ENCODE measurements at places on chromosomes 12 and 14. TPM values are rescaled to one million over a fixed set of nuclear protein-coding genes. Genes with fewer than 3 reads are reported as not detected.

The BEST3 gene
- total RNA-seq, result 0.98 TPM

The SDR9C7 gene
- 6.2 TPM for total RNA-seq

The TBX3 gene
- 35.6 TPM for total RNA-seq

The STAC3 gene
- total RNA-seq, result 2.2 TPM

The KRT71 gene
- total RNA-seq, result 231 TPM

The C12orf50 gene
- not detected for total RNA-seq

The NEUROD4 gene
- total RNA-seq, result not detected

GRCh38 chr12:12804011-12804410 is 9.1 kb upstream of the DDX47 start:
- DNase-seq, result no peak

DNA sequence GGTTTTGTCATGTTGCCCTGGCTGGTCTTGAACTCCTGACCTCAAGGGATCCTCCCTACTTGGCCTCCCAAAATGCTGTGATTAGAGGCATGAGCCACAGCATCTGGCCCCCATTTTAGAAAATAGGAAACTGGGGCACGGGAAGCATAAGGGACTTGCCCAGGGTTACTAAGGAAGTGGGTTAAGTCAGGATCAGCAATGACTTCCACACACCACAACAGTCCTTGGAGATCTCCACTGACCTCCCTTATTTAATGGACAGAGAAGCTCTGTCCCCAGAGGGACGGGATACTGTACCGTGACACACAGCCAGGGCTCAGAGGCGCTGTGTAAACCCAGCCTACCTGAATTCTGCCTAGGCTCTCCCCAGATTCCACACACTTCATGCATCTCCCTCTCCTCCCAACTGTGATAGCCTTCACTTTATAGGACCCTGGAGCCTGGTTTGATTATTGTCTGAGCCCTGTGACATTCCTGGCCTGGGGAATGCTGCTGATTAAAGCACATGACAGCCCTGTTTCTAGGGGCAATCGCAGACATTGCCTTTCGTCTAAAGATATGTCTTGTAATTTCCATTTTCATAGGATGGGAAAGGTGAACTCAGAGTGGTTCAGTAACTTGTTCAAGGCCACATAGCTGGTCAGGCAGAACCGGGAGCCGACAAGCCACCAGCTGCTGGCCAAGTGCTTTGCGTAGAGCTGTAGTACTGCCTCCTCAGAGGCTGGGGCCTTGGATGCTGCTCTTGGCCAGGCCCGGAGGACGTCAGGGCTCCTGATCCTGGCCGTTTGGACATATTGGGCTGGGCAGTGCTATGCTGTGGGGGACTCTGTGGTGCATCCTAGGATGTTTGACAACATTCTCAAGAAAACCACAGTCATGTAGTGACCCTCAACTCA is 20.8 kb downstream of the SERPINA1 start:
- DNase-seq, result peak; percentile 41

GRCh38 chr14:73816393-73816816 is 35.2 kb upstream of the PTGR2 start:
- DNase-seq, result no peak

DNA sequence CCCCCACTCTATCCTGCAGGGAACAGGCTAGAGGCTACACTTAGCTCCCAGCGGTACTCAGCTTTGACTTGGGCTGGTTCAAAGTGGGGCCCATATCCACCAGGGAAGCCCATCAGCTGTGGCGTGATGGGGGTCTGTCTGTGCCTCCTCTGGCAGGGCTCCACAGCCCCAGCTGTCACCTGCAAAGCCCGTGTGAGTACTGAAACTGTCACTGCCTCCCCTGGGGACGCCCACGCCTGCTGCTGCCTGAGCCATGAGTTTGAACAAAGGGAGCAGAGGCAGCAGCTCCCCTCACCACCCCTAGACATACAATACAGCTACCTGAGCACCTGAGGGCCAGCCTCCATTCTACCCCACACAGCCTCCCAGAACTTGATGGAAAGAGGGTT is 5.0 kb downstream of the REM2 start:
- DNase-seq, result no peak

DNA sequence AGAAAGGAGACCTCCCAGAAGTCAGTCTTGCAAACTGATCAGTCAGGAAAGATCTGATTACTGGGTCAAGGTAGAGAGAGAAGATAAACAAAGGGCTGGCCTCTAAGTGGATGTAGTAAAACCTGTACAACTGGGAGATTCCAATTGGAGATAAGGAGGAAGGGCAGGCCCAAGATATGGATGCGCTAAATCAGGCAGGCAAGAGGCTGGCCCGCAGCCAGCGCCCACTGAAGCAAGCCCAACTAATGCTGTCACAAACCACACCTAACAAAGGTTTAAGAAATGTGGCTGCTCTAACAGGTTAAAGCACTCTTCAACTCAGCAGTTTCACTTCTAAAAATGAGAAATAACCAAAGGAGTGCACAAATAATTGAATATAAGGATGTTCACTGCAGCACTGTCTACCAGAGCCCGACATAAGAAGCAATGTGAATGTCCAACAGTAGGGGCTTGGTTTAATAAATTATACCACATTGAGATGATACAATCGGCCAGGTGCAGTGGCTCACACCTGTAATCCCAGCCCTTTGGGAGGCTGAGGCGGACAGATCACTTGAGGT is 4.7 kb downstream of the GLTP start:
- no peak for DNase-seq

GRCh38 chr14:29236401-29236800 is 469.8 kb downstream of the FOXG1 start:
- no peak for DNase-seq

DNA sequence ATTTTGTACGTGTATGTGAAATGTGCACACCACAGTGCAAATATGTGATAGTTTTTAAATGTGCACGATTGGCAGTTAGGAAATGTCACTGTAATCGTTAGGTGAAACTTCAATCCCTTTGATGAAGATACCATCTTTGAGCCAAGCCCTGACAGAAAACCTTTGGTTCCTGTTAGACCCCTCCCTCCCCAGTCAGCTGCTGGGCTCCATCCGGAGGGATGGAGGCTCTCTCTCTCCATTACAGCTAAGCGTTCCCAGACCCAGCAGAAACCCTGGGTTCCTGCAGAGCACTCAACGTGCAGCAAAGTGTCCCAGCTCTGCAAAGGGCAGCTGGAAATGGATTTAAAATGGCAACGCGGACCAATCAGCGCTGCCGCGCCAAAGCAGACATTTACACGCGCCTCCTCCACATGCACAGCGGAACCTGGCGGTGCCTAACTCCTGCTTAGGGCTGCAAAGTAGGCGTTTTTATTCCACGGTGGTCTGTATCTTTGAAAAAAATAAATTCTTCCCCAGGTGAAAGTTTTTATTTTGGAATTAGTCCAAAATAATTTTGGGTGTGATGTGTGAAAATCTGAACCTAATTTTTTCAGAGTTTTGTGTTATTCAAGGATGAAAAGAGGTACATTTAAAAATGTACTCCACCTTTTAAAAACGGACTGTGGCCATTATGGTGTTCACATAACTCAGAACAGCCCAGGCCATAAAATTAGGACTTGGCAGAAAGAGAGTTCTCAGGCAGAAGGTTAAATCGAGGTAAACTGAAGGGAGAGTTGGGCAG is 1.4 kb upstream of the HMGA2 start:
- DNase-seq, result no peak

GRCh38 chr12:62861586-62861985 is 73.4 kb downstream of the PPM1H start:
- no peak for DNase-seq

DNA sequence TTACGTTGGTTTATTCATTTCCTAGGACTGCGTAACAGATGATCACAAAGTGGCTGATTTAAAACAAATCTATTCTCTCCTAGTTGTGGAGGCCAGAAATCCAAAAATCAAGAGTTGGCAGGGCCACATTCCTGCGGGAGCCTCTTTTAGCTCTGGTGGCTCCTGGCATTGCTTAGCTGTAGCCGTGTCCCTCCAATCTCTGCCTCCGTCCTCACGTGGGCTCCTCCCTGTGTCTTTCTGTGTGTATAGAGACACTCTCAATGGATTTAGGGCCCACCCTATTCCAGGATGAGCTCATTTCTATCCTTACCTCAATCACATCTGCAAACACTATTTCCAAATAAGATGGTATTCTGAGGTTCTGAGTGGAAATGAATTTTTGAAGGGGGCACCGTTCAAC is 42.5 kb downstream of the KCTD10 start:
- no peak for DNase-seq

- peak; percentile 80 for DNase-seq
Measured at GRCh38 chr12:131829791-131830334, 1.7 kb downstream of the MMP17 start.

DNA sequence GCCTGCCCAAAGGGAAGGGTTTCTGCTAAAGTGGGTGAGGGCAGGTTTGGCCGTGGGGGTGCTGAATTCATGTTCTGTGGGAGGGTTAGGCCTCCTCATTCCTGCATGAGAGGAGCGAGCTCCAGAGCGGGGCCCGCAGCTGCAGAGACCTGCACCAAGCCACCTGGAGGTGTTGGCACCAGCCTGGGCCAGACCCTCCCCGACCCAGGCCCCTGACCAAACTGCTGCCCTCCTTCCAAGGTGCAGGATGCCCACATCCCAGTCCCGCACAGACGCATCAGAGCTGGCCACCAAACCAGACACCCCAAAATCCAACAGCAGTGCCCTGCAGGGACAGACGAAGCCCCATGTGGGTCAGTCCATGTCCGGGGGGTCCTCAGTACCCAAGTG is 10.6 kb downstream of the ADSS1 start:
- no peak for DNase-seq

DNA sequence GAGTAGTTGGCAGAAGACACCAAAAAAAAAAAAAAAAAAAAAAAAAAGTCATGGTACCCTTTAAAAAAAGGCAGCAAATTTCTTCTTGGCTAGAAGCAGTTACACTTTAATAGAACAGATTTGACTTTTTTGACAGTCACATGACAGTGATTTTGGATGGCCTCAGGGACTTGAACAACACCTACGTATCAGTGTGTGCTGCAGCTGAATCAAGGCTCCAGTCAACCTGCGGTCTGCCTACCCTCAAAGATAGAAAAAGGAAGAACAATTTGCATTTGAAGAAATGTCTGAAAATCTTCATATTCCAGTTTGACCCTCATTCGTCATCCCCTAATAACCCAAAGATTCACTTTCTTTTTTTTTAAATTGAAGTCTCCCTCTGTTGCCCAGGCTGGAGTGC is 53.9 kb downstream of the MDM2 start:
- no peak for DNase-seq

DNA sequence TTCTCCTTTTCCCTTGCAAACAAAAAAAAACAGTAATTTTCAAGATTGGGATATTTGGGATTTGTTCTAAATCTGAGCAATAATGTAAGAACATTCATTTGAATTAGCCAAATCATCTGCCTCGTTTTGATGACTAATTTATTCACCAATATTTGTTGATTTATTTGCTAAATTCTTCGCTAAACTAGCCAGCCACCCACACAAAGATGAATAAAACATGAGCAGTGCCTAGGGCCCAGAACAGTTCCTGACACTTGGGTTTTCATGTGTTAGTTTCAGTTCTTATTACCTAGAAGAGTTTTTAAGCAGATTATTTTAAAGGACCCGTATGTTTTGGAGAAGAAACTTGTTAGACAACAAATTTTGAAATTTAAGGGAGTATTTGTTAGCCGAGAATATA is 1.4 kb downstream of the ETNK1 start:
- no peak for DNase-seq

DNA sequence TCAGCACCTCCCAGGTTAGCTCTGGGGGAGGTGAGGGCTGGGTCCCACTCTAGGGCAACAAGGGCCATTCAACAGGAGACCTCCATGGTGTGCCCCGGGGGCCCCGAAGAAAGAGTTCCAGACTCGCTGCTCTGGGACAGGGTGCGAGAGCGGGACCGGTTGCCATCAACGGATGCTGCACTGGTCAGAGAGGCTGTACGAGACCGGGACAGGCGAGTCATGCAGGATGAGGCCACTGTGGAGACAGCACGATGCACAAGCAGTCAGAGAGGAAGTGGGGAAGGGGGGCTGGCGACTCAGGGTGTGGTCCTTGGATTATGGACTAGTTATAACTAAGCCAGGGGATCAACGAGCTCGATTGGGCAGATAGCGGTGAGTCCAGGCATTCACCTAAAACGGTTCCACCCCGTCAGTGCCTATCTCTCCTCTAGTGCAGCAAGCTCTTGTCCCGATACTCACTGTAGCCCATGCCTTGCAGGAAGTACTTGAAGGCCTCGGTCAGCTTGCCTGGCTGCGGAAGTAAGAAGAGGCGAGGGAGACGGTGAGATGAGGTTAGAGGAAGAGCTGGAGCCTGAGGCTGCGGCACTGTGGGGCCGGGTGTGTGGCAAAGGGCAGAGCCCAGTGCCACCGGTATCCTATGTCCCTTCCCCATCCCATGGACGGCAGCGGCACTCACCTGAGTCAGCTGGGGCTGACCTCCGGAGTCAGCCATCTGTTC is 7.2 kb downstream of the NDRG2 start:
- DNase-seq, result peak; percentile 71

- no peak for DNase-seq
Measured at GRCh38 chr14:62409169-62409568, 636.1 kb downstream of the KCNH5 start.

DNA sequence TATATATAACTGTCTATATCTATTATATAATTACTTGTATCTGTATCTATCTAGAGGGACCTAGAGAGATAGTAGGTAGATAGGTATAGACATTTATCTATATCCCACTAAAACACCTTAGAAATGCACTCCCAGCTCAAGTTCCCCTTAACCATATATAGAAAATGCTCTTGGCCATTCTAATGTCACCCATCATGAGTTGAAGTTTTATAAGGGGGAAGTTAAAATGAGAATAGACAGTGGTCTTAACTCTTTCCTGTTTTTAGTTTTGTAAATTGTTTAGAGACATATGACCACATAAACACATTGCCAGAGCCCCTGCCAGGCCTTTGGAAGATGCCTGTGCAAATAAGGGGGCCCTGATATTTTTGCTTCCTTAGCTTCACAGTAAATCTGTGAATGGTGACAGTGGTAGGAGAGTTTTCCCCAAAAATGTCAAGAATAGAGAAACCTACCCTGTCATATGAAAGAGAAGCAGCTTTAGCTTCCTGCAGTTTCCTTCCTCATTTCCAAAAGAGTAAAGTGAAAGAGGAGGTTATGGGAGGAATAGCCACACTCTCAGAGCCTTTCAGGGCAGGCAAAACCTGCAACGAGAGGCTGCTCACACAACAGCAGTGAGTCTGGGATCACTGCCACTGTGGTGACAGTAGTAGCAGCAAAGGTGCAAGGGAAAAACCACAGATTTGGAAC is 45.5 kb downstream of the MGST1 start:
- DNase-seq, result no peak

- DNase-seq, result no peak
Measured at GRCh38 chr14:53167602-53168328, 14.6 kb upstream of the DDHD1 start.

DNA sequence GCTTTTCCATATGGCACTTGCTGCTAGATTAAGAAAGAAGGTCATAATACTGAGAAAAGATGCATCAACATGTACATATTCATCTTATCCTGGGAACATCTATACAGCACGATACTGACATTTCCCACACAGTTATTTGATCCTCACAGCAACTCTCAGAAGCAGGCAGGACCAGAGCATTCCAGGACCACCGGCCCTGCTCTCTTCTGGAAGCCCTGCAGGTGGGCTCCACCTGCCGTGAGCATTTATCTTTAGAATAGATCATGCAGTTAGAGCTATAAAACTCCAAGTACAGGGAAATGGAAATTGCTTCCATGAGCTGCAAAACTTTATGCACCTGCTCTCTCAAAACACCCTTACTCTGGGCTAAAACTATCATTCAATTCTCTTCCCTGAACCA is 5.5 kb upstream of the BDKRB1 start:
- no peak for DNase-seq

All from suprapubic skin (tissue), 4 donors.